ENCODE measurements at places on chromosomes 13 and 19. TPM values are rescaled to one million over a fixed set of nuclear protein-coding genes. Genes with fewer than 3 reads are reported as not detected.

- DNase-seq, result no peak
Observed at GRCh38 chr13:48678316-48678715, 24.6 kb downstream of the CYSLTR2 start.

DNA sequence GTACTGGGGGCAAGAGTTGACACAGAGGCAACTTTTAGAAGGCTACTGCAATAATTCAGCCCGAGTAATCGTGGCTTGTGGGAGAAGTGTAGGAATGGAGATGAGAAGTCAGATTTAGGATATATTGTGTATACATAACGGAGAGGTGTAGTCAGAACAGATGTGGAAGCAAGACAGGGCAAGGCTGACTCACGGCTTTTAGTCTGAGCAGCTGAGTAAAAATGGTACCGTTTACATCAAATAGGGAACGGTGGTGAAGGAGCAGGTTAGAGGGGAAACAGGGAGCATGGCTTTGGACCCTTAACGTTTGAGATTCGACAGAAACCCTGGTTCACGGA, 796 bp upstream of the LSM14A start:
- no peak for DNase-seq

GRCh38 chr13:59951011-59951410, 212.7 kb downstream of the DIAPH3 start:
- DNase-seq, result no peak

- peak; percentile 51 for DNase-seq
Observed at GRCh38 chr13:108346376-108346775, 76.9 kb downstream of the TNFSF13B start.

GRCh38 chr19:6138066-6138465, 2.6 kb downstream of the ACSBG2 start:
- no peak for DNase-seq

- no peak for DNase-seq
Observed at GRCh38 chr13:79011179-79011578, 352.2 kb upstream of the OBI1 start.

DNA sequence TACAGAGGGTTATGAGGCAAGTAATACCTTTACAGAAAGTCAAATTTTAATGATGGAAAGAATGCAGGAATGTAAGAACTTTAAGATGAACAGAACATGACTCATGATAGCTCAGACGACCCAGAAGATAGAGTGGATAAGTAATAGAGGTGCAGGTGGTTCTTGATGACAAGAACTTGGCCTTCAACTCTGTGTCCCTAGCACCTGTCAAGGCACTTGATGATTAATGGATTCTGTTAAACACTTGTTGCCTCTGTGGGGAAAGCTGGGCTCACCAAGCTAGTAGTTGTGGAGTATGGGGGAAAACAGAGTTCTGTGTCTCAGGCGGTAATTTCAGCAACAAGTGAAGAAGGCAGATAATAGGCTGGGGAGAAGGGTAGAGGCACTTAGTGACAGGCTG, 306.2 kb downstream of the ATP8A2 start:
- no peak for DNase-seq

DNA sequence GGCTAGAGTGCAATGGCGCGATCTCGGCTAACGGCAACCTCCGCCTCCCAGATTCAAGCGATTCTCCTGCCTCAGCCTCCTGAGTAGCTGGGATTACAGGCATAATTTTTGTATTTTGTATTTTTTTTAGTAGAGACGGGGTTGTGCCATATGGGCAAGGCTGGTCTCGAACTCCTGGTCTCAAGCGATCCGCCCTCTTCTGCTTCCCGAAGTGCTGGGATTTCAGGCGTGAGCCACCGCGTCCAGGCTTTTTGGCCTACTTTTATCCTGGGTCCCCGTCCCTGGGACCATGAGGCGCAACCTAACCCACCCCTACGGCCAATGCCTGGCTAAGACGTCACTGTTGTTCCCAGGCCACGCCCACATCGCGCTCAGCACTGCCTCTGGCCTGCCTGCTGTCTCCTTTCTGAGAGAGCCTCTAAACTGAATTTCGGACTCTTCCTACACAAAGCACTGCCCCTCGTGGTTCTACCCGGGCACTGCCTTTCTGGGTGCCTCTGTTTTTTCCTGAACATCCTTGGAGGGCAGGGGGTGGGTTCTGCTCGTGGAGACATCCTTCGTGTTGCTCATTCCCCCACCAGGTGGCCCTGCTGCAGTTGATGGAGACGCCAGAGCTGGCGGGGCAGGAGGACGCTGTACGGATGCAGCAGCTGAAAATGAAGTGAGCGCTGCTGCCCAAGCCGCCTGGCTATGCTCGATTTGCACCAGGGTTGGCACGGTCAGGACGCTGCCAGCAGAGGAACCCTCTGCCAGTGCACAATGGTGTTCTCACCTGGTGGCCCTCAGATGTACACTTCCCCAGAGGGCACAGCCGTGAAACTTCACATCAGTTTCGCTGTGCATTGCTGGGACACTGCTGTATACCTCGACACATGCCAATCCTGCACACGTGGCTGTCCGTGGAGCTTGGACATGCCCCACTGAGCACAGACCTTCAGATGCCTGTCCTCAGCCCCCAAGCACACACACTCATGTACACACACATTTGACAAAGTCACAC, 2.0 kb downstream of the REX1BD start:
- peak; percentile 40 for DNase-seq

GRCh38 chr13:44768239-44768638, 192.1 kb upstream of the TSC22D1 start:
- DNase-seq, result no peak

DNA sequence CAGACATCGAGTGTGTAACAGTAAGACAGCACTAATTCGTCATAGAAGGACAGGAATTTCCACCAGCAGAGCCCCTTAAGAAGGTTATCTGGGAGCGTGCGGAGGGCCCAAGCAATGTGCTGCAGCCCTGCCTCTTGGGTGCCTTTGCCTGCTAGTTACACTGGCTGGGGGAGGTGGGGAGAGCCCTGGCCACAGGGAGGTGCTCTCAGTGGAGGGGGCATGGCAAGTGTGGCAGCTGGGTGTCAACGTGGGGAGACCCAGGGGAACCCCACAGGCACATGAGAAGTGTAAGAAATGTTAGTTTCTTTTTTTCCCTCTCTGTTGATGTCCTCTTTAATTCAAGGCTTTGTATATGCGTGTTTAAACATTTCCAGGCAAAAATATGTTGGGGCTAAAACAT, 50.9 kb upstream of the TMTC4 start:
- no peak for DNase-seq

DNA sequence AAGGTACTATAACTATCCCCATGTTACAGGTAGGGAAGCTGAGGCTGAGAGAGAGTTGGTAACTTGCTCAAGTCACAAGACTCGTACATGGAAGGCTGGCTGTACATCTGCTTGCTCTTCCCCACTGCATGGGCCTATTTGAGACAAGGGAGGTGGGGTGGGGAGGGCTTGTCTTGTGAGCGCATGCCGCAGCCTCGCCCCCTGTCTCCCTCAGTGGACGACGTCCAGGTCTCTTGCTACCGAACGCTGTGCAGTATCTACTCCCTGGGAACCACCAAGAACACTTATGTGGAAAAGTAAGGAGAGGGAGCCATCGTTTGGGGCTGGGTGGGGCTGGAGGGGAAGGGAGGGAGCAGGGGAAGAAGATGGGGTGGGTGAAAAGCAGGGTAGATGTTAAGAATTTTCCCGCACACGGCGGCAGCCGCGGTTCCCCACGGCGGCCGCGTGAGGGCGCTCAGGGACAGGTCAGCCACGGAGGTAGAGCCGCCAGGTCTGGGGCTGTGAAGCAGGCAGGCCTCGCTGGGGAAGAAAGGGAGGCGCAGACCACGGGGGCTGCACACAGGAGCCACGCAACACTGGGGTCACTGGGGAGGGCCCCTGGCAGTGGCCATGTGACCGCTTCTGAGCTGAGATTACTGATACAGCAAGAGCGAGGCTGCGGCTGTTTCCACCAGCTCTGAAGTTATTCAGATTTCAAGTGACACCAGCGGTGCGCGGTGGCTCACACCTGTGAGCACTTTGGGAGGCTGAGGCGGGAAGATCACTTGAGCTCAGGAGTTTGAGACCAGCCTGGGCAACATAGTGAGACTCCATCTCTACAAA, 81.5 kb downstream of the RYR1 start:
- peak; percentile 61 for DNase-seq

GRCh38 chr19:3365836-3366752, at the start of gene NFIC:
TSS of gene NFIC (plus strand) at chr19:3366583. CDS start at chr19:3366637, 54 bp downstream.
- DNase-seq, result peak; percentile 67

DNA sequence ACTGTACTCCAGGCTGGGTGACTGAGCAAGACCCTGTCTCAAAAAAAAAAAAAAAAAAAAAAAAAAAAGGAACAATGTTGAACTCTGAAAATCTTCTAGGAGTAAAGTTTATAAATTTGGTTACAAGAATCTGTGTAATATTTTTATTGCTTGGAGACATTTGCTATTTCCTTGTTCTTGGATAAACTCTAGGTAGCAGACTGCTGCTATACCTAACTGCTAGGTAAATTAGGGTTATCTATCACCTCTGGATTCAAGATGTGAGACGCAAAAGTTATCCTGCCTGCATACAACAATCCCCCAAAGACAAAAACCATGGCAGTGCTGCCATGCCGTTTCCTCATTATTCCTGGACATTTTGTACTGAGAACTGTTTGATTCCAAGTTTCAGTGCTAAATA, 33.7 kb downstream of the UBL3 start:
- DNase-seq, result no peak

- DNase-seq, result no peak
Observed at GRCh38 chr19:55036058-55036457, 2.0 kb downstream of the GP6 start.

DNA sequence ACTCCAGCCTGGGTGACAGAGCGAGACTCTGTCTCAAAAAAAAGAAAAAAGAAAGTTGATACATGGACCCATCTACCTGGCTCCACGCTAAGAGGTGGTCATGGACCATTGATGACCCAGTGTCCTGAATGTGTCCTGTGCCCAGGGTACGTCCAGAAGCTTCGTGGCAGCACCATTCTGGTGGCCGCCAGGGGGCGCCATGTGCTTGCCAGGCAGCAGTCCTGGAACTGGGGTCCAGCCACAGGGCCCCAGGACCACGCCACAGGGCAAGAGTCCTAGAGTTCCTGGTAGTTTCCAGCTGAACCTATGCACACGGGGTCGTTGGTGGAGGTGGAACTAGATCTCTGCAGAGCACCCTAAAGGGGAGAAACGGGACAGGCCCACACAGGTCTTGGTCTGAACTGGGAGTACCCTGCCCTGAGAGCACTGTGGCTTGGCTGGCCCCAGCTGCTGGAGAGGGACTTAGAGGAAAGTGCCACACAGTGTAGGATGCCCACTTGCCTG, 19.9 kb upstream of the FBXO27 start:
- peak; percentile 64 for DNase-seq

- no peak for DNase-seq
Observed at GRCh38 chr19:6032827-6033226, 54.9 kb upstream of the RANBP3 start.

DNA sequence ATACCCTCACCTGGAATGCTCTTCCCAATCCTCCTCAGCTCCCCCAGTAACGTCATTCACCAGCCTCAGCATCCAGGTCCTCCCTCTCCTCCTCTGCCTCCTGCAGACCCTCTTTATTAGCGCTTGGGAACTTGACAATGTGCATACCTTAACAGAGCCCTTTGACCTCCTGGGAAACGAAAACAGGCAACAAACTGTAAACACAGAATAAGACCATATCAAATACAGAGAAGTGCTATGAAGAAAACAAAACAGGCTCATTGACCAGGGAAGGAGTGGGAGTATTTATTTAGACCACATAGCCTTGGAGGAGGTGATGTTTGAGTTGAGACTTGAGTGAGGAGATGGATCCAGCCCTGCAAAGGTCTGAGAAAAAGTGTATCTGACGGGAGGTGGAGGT, 107.9 kb upstream of the SLC7A1 start:
- no peak for DNase-seq

- DNase-seq, result no peak
Observed at GRCh38 chr19:18391509-18392075, 5.6 kb downstream of the GDF15 start.

GRCh38 chr19:43779147-43779819, 1.5 kb downstream of the KCNN4 start:
- no peak for DNase-seq

- DNase-seq, result no peak
Observed at GRCh38 chr13:45411221-45411620, 7.0 kb downstream of the SLC25A30 start.

DNA sequence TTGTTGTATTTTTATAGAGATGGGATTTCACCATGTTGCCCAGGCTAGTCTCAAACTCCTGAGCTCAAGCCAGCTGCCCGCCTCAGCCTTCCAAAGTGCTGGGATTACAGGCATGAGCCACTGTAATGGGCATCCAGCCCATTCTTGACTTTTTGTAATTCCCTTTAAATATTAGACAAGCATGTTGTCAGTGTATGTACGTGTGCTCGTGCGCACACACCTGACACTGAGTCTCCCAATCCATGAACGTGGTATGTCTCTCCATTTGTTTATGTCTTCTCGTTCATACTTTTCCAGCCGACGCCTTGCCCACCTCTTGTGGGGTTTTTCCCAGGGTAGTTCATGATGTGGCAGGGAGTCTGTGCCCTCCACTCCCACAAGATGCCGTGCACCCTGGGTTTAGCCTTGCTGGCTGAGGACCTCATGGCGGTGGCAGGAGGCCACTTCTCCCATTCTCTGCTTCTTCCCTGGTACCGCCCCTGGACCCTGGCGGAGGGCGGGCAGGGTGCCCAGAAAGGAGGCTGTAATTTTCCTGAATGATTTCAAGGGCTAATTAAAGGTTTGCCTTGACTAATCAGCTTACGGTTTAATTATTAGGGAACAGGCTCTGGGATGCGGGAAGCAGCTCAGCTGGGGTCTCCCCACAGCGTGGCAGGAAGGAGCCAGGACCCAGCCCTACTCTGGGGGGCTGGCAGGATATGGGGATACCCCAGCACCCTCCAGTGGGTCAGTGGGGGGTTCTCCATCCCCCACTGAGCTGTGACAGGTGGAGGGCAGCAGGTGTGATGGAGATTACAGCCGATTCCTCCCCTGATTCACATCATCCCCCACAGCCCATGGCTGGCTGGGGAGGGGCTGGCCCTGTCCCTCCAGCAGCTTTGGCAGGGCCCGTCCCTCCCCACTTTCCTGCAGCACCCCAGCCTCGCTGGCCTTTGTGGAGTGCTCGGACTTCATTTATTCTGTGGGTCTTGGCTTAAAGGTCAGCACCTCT, 12.9 kb downstream of the PAK4 start:
- no peak for DNase-seq

DNA sequence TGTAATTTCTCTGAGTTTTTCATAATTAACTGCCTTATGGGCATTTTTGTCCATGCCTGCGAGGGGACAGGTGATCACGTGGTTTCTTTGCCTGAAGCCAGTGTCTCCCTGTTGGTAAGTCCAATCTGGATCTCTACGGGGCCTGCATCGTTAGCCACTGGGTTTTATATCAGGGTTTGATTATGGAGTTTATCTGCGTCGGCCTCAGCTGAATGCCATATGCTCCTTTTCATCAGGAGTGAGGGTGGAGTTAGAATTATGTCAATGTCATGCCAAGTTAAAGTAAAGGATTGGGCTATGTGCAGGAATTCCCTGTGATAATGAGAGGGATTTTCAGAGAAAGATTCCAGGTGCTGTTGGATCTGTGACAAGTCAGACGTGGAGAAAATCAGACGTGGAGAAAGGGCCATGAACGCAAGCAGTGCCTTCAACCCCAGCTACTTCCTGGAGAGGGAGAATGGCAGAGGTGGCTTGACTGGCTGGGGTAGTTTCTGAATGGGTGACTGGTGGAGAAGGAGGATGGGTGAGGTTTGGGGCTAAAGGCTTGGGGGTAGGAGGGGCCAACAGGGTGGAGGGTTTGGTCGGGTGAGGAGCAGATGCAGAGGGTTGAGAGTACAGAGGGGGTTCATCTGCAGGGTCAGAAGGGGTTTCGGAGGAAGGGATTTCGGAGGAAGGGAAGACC, 24.3 kb downstream of the TMEM255B start:
- no peak for DNase-seq

Gene SLC27A1
- 37.1 TPM for total RNA-seq

Gene DACH1
- total RNA-seq, result 31.0 TPM

Gene TUBA3C
- total RNA-seq, result not detected

Gene RFXAP
- total RNA-seq, result 4.4 TPM

Gene ZNF20
- 3.4 TPM for total RNA-seq

Gene ATP7B
- 54.9 TPM for total RNA-seq

Gene TPTE2
- total RNA-seq, result not detected

All from mucosa of gallbladder (tissue), 1 donor.